Endodermal cell (in vitro differentiated cells): ENCODE measurements at places on chromosomes 12 and 14.

- no peak for DNase-seq
These were observed 59.3 kb downstream of the SLC15A5 start for GRCh38 chr12:16218234-16218633.

DNA sequence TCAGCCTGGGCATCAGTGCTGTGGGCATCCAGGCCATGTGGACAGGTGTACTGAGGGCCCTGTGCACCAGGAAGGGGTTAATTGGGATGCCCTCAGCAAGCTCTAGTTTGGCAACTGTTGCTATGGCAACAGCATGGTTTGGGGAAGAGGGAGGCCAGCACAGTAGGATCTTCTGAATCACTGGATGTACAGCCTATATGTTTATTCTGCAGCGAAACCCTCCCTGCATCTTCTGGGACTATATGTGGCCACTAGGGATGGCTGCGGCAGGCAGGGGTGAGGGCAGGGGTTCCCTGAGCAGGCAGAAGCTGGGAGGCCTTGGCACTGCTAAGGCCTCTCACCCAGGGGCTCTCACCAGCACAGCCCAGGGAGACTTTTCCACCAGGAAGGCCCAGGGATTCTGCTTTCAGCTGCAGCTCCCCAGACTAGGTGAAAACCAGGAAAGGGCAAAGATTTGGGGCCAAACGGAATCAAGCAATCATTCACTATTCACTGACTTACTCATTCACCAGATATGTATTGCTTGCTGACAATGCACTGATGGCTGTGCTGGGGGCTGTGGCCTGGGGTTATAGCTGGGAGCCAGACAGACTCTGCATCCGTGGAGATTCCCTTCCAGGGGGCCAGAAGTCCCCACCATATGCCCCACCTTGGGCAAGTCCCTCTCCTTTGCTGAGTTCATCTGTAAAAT, 42.8 kb downstream of the IRF2BPL start:
- peak; percentile 67 for DNase-seq

DNA sequence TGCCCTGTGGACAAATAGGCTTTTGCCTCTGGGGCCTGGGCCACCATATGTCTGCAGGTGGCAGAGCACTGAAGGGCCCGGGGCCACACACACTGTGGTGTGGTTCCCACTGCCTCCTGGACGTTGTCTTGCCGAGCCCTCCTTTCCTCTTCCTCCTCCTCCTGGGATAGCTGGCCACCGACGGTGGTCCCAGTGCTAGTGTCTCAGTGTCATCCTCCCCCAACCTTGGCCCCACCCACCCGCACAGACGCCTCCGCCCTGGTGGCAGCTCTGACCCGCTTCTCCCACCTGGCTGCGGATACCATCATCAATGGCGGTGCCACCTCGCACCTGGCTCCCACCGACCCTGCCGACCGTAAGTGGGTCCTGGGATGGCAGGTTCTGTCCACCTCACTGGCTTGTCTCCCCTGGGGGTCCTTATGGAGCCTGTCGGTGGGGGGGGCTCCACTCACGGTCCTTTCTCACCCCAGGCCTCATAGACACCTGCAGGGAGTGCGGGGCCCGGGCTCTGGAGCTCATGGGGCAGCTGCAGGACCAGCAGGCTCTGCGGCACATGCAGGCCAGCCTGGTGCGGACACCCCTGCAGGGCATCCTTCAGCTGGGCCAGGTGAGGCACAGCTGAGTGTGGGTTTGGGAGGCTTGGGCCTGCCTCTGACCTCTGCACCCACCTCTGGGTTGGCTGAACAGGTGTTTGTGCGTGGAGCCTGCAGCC, 23.5 kb downstream of the HIP1R start:
- peak; percentile 50 for DNase-seq

- peak; percentile 50 for DNase-seq
These were observed 235.2 kb upstream of the CRY1 start for GRCh38 chr12:107328442-107329133.

- DNase-seq, result no peak
These were observed 60.5 kb upstream of the LRIG3 start for GRCh38 chr12:58980768-58981167.

DNA sequence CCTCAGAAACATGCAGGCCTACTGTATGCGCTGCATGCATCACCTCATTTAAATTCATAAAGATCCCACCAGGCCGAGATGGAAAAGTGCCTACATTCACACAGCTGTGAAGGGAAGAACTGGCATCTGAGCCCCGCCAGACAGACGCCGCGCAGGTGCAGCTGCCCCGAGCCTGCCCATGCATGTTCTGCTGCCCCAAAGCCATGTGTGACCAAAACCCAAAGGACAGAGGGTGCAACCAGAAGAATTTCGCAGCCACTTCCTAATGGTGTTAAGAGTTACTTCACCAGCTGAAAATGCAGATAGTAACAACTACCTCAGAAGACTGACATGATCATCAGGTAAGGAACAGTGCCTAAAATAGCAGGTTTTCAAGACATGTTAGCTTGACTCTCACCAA, 13.5 kb upstream of the KRT8 start:
- DNase-seq, result peak; percentile 50

DNA sequence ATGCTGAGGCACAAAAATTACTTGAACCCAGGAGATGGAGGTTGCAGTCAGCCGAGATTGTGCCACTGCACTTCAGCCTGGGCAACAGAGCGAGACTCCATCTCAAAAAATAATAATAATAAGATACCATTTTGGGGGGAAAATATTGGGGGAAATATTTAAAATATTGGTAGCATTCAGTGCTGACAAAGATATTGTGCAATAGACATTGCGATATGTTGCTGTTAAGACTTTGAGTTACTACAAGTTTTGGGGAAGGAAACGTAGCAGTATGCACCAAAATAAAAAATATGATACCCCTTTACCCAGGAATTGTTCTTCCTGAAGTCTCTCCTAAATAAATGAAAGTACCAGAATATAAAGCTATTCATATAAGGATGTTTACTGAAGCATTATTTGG, 37.7 kb upstream of the MYBPC1 start:
- DNase-seq, result no peak

- peak; percentile 81 for DNase-seq
These were observed 280.7 kb upstream of the SOX5 start for GRCh38 chr12:24230061-24230701.

- no peak for DNase-seq
These were observed 166.2 kb downstream of the PIK3C2G start for GRCh38 chr12:18427520-18427919.

GRCh38 chr14:106268013-106268727, 741.8 kb downstream of the TMEM121 start:
- no peak for DNase-seq

GRCh38 chr12:93167331-93167730, 210.4 kb upstream of the NUDT4 start:
- no peak for DNase-seq

DNA sequence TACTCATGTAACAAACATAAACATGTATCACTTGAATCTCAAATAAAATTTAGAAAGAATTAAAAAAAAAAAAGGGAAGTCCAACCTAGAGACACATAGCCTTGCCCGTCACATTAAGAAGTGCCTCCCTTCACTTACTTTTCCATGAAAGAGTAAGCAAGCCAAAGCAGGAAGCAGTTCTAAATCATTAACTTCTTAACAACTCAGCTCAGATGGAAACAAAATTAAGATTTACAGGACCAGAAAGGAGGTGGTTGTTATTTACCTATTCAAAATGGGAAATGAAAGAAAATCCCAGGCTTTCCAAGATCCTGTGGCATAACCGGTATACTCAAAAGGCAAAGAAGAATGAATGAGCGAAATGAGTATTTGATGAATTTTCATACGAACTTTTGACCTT, 258.6 kb upstream of the DCN start:
- no peak for DNase-seq

GRCh38 chr14:30227876-30228275, 300.2 kb upstream of the PRKD1 start:
- no peak for DNase-seq

DNA sequence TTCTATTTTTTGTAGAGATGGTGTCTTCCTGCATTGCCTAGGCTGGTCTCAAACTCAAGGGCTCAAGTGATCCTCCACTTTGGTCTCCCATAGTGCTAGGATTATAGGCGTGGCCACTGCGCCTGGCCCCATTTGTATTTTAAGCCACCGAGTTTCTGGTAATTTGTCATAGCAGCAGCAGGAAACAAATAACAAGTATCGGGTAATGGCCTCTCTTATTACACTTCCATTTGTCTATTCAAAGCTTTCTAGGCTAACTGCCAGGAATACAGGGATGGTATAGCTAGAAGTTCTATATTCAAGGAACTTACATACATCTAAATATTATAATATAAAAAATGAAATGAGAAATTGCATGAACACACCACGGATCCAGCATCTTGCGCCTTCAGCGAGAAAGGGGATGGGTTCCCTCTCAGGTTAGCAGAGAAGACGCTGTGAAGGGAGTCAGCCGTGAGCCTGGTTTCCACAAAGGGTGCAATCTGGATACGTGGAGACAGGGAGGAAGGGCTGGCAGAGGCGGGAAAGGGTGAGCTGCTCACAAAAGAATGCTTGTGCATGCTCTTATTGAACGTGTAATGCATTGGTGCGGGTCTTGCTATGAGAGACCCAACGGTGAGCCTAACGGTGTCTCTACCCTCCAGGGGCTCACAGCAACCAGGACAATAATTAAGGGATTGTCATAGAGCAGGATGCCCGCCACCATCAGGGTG, 9.5 kb downstream of the BDKRB1 start:
- DNase-seq, result no peak

- DNase-seq, result no peak
These were observed at the start of gene ASB2 for GRCh38 chr14:93976477-93977057. TSS of gene ASB2 (minus strand) at chr14:93976570. CDS start at chr14:93964539, 12,031 bp downstream.

DNA sequence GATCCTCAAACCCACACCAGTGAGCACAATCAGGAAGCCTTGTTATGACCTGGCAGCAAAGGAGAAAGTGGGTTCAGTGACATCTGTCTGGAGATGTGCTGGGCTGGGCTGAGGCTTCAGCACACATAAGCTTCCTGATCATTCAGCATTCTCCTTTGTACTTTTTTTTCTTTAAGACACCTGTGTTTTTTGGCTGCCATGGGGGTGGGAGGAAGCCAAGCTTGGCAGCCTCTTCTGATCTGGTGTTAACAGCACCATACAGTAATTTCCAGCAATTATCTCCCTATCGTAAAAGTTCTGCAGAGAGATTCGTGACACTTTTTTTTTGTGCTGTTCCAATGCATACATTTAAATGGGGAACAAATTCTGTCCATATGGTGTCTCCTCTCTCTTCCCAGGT, 38.9 kb upstream of the RASSF3 start:
- DNase-seq, result no peak

DNA sequence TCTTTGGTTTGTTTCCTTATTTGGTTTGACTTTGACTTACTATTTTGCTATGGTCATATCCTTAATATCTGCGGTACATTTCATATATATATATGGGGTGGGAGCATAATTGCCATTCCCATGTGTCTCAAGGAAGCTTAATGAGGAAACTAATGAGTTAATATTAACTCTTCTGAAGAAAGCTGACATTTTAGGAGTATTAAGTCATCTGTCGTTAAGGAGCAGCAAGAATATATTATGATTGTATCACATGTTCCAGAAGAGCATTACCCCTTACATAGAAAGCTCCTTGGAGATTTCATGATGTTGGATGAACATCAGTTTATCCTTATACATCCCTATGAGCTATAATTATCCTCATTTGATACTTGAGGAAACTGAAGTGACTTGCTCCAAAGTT, 15.6 kb downstream of the DYRK2 start:
- no peak for DNase-seq

GRCh38 chr12:34348836-34349672, 326.8 kb downstream of the ALG10 start:
- DNase-seq, result no peak

DNA sequence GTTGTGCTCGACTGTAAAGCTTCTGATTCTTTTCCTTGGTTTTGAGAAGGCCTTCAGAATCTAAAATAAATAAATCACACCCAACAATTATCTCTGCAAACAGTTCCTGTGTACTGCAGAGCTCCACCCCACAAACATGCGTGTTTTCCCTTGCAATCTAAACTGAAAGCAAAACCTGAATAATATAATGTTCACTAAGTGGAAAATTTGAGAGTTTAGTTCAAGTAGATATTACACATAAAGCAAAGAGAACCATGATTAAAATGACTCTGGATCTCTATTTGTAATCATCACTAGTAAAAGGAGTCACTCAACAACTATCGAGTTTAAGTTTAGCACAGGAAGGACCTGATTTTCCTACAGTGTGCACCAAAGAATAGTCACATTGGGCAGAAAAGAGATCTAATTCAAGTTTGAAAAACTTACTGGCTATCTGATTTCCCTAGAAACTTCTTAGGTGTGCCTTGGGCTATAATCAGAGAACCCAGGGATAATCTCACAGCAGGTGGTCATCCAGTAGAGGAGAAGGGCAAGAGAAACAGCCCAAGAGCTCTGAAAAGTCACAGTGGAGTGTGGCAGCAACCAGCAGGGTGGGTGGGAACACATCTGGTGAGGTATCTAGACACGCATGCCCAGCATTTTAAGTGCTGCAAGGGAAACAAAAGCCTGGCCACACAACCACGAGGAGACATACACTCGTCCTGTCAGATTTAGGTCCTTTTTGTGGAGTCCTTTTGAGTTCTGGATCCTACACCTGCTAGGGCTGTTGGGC, 25.4 kb downstream of the ATG14 start:
- DNase-seq, result peak; percentile 58

DNA sequence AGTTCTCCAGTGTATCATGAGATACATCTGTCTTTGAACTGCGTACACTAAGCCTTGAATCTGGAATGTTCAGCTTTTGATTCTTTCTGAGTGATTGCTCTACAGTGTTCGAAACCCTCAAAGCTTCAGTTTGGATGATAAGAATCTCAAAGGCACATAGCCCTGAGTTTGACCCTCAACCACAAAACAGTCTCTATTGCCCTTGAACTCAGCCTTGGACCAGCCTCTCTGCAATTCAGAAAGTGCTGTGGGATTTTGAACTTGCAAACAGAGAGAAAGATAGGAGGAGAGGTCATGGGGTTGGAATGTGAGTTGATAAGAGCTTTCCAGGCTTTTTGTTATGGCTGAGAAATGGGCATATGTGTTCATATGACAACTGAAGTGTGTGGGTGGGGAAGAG, 100.3 kb downstream of the MYRFL start:
- no peak for DNase-seq
